ENCODE measurements at places on chromosomes 1 and 21.

DNA sequence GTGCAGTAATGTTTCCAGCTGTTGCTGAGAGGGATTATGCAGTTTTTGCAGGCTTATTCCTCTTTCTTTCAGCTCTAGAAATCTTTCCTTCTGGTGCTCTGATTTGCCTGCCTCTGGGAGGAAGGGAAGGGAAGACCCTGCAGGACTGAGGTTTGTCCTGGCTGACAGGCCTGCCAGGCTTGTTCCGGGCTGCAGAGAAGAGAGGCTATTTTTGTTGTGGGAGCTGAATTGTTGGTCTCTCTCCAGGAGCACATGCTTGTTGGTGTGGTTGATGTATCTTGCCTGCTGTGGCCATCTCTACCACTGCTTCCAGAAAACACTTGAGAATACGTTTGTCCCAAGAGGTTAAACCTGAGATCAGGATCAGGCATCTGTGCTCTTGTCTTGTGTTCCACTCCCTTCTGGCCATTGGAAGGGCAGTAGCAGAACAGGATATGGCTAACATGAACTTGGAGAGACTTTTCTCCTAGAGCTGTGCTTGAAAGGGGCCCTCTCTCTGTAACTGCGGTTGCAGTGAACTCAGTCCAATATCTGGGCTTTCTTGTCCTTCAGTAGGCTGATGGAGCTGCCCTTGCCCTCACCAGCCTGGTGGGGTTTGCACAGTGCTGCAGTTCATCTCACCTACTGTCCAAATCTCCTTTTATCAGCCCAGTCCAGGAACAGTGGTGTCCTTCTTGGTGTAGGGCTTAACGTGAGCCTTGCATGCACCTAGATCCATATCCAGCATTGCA lies 21.5 kb upstream of the SLC25A34 start:
- DNase-seq, result no peak

- DNase-seq, result no peak
Observed at GRCh38 chr21:26842974-26843932, 2.0 kb downstream of the ADAMTS1 start.

DNA sequence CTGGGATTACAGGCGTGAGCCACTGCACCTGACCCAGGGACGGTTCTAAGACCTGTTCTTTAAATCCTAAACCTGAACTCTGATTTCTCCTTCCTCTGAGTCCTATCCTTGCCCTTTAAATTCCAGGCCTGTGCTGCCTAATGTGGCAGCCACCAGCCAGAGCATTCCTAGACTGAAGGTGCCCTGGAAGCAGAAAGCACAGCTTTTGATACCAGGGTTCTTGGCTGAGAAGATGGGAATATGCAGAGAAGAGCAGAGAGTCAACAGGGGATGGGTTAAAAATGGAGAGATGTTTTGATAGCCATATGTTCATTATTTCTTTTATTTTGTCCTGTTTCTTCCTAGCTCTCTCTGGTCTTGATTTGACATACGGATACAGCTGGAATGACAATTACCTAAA lies 49.7 kb downstream of the RYR2 start:
- DNase-seq, result no peak

DNA sequence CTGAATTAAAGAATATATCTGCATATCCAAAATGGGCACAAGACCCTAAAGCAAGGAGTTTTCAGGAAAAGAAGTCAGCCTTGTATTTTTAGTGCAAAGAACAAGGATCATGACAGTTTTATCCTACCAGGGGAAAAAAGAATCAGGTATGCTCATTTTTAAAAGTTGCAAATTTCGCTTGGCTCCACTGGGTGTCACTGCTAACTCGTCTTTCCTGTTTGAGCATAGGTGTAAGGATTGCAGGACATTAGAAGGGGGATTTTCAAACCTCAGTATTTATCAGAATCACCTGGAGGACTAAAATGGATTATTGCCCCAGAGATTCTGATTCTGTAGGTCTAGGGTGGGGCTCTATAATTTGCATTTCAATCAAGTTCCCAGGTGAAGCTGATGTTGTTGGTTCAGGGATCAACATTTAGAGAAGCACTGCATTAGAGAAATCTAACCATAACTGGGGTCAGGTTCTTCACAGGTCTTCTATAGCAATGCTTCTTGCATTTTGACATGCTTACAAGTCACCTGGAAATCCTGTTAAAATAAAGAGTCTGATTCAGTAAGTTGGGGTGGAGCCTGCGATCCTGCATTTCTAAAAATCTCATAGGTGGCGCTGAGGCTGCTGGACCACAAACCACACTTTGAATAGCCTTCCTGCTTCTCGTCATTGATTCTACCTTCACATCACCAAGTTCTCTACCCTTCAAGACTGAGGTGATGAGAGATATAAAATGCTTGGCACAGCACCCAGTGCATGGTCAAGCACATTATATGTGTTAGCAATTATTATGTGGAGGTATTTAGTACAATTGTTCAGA lies 39.6 kb downstream of the NUF2 start:
- DNase-seq, result no peak

DNA sequence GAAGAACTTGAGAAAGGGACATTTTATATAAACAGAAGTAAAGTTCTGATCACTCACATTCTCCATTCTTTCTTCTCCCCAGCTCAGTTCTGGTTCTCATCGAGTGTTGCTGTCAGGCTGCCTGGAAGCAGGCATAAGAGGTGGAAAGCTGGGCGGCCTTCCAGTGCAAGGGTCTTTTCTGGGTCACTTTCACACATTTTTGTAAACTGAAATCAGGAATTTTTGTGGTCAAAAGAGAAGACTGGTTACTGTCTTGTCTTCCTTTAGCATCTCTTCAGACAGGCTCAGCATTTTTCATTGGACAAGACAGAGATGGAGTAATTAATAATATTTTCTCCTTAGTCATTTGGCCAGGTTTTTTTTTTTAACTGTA lies 93.7 kb downstream of the CTH start:
- no peak for DNase-seq

GRCh38 chr21:39071623-39072214 lies 111.5 kb downstream of the PSMG1 start:
- no peak for DNase-seq

GRCh38 chr1:24939675-24940193 lies 9.7 kb upstream of the RUNX3 start:
- no peak for DNase-seq

GRCh38 chr1:52191395-52191965 lies 49.6 kb downstream of the ZFYVE9 start:
- no peak for DNase-seq

DNA sequence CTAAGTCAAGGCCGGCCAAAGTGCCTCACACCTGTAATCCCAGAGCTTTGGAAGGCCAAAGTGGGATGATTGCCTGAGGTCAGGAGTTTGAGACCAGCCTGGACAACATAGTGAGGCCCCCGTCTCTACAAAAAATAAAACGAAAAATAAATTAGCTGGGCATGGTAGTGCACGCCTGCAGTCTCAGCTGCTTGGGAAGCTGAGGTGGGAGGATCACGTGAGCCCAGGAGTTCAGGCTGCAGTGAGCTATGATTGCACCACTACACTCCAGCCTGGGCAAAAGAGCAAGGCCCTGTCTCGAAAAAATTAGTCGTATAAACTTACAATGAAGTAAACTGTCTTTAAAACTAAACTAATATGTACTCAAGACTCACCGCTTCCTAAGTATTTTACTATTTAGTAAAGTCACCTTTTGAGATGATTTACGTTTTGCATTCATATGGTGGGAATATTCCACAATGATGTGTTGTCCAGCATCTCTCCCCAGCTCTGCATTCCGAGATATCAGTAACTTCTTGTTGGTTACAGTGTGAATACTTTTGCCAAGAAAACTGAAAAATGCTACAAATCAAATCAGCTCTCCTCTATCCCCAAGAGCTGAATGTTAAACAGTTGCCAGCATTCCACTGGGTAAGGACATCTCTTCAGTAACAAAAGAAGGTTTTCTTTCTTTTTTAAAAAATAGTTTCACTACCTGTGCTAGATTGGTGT lies 84.9 kb upstream of the C21orf91 start:
- no peak for DNase-seq

- DNase-seq, result no peak
Observed at GRCh38 chr1:82152356-82153271, 351.9 kb downstream of the ADGRL2 start.

DNA sequence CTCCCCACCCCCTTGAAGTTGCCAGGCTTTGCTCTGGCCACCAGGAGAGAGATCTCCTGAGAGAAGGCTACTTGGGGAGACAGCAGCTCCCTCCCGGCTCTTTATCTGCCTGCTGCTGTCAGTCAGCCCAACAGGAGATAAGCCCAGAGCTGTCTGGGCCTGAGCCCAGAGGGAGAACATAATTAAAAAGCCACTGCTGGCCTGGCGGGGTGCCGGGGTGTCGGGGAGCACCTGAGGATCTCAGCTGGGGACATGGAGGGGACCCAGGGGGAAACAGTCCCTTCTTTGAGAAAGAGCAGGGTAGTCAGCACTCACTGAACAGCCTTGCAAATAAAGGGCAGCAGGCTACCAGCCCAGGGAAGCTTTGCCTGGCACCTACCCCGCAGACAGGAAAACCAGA lies 17.9 kb downstream of the VWA5B1 start:
- DNase-seq, result no peak

DNA sequence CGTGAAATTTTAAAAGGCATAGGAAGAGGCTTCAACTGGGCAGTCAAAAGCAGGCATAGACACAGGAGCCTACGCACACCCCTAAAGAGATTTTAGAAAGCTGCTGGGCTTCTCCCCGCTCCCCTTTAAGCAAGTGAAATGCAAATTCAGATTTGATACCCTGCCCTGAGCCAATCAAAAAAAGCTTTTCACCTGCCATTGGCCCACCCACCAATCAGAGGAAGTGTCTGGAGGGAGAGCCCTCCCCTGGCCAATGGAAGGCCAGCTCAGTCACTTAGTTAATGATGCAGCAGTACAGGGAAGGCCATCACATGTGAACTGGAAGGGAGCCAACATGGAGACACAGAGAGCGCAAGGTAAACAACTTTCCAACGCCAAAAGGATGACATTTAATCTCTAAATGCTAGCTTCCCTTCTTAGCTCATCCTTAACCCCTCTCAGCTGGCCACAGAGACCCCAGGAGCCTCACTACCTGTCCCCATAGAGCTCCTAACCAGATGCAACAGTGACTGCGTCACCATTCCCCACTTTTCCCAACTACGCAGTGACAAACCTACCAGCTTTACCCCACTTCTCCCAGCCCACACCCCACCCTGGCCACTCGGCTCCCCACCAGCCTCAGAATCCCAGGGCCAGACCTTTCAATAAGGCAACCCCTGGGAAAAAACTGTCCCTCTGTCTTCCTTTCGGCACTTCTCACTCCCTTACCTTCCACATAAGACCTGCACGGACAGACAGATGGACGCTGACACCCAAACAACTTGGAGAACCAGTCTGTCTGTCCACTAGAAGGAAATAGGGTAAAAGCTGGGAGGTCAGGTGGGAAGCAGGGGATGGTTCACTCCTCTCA lies 71.0 kb downstream of the CD46 start:
- DNase-seq, result peak; percentile 29

DNA sequence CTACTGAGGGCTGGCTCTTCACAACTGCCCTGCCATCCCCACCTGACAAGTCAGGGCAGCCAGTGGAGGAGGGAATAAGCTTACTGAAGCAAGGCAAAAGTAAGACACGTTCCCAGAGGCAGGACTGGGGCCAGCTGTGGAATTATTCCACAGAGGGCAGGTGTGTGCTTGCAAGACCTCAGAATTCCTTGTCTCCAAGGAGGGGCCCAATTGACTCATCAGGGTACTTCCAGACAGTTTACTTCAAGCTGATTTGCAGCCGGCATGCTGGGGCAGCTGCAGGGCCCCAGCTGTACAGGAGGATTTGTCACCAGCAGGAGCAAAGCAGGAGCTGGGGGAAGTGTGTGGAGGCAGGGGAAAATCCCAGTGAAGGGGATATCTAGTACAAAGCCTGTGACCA lies 167.5 kb upstream of the CAMK1G start:
- no peak for DNase-seq

DNA sequence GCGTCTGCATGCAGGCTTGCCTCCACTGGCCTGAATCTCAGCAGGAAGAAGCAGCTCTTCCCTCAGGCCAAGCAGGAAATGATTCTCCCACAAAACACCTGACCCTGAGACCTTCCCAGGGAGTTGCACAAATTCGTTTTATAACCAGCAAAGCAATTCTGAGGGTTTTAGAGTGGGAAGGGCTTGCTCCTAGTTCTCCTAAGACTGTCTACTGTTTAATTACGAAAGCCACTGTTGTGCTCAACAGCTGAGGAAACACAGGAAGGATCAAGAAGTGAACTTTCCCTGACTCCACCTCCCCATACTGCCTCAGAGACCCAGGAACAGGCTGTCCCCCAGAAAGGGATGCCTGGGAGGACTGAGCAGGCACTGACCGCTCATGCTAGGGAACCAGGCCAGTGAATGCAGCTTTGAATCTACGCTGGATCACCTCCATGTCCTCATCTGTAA lies 37.0 kb upstream of the PUM1 start:
- no peak for DNase-seq

DNA sequence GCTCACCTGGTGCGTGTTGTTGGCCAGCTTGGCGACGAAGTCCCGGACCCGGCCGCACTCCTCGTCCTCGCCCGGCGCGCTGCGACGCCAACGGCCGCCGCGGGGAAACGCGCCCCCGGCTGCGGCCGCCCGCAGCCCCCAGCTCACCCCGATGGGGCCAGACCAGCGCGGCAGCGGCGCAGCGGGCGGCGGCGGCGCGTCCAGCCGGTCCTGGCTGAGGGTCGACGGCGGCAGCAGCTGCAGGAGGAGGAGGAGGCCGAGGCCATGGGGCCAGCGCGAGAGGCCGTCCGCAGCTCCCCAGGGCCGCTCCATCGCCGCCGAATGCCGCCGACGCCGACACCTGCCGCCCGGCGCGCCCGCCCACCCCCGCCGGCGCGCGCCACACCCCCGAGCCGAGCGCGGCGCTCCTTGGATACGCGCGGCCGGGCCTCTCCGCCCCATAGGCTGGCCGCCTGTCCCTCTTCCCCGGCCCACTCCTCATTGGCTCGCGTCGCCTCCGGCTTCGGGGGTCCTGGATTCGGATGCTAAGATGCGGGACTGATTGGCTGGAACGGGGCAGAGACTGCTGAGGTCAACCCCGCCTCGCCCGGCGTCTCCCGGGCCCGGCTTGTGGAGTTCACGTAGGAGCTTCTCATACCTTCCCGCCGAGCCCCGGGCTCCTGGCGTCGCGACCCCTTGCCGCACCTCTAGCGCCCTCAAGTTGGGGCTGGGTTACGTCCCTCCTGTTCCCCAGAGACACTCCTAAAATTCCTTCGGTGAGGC lies at the start of gene SORT1:
TSS of gene SORT1 (minus strand) at position 338 of the 762 bp plus-strand sequence. CDS start at position 312, 26 bp downstream.
- peak; percentile 36 for DNase-seq

- DNase-seq, result no peak
Observed at GRCh38 chr1:145995964-145996432, 381 bp downstream of the TXNIP start.

GRCh38 chr1:89454845-89455521 lies 69.6 kb upstream of the LRRC8B start:
- DNase-seq, result peak; percentile 47

- DNase-seq, result no peak
Observed at GRCh38 chr1:211933946-211934714, 101.2 kb downstream of the INTS7 start.

- no peak for DNase-seq
Observed at GRCh38 chr1:207863893-207864535, 46.9 kb downstream of the CD34 start.

GRCh38 chr1:40014812-40015594 lies 25.5 kb upstream of the CAP1 start:
- no peak for DNase-seq

GRCh38 chr1:173714441-173714758 lies 381 bp upstream of the KLHL20 start:
- DNase-seq, result no peak
